Bronchial epithelial cell (primary cell): ENCODE measurements at places on chromosomes 4 and X. TPM values are rescaled to one million over a fixed set of nuclear protein-coding genes. Genes with fewer than 3 reads are reported as not detected.

DNA sequence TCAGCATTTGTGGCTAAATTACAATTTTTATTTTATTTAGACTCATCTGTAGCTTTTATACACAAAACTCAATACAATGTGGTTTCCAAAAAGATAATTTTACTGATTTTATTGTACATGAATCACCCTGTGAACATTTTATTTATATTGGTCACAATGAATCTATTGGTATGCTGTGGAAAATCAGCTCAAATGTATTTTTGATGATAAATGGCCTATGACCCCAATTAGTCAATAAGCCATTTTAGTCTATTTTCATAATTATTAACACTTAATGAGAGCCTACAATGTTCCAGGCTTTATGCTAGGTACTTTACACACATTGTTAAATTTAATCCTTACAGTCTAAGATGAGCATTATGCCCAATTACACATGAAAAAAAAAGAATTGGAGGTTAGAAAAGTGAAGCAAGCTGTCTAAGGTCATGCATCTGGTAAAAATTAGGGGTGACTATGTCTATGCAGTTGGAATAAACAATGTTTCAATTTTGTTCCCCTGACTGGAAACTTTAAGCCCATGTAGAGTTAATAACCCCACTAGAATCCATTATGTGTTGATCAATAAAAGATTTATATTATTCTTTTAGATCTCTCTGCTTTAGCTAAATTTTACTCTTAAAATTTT, 344.7 kb downstream of the PABPC4L start:
- no peak for DNase-seq

DNA sequence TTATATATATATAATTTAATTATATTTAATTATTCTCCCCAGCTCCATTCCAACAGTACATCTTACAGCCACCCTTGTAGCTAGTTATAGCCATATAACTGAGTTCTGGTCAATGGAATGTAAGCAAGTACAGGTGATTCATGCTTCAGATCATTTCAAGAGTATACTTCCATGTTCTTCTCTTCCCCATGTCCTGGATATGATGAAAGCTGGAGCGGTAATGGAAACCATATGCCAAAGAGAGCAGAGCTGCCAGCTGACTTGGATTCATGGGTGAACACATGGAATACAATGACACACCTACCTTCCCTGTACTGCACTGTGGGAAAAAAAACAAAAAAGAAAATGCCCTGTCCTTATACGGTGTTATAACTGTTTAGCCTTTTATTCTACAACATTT, 17.5 kb upstream of the CORIN start:
- no peak for DNase-seq

CDKL2 gene
- total RNA-seq: 0.90 and 1.3 TPM in 2 replicates

GRCh38 chrX:79153348-79153747, 8.9 kb downstream of the GPR174 start:
- DNase-seq: no peak

DNA sequence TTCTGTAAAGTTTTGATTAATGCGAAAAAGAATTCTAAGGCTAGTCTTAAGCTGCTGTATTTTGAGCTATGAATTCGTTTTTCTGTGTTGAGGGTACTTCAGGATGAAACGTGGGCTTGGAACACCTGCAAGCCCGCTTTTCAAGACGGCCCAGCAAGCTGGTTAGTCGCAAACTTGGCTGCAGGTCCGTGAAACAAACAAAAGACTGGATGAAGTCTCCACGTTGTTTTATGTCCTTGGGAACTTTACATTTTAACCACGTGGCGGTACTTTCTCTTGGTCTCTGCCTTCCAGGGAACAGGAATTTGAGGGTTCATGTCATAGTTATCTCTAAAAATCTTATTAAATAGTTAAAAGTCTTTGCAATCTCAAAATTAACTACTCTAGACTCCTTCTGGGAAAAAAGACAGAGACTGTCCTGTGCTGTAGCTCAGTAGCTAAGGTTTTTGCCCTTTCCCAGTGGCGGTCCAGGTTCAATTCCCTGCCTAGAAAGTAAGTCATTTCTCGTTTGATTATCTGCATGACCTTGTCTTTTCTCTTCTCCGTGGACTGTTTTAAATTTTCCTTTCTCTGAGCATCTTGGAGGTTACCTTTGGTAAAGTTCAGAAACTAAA, 21.0 kb downstream of the TENM3 start:
- DNase-seq: no peak

GRCh38 chr4:8325291-8325973, 55.9 kb downstream of the HTRA3 start:
- peak; percentile 37 for DNase-seq

GRCh38 chr4:64014647-64015046, 394.6 kb downstream of the TECRL start:
- DNase-seq: no peak

DNA sequence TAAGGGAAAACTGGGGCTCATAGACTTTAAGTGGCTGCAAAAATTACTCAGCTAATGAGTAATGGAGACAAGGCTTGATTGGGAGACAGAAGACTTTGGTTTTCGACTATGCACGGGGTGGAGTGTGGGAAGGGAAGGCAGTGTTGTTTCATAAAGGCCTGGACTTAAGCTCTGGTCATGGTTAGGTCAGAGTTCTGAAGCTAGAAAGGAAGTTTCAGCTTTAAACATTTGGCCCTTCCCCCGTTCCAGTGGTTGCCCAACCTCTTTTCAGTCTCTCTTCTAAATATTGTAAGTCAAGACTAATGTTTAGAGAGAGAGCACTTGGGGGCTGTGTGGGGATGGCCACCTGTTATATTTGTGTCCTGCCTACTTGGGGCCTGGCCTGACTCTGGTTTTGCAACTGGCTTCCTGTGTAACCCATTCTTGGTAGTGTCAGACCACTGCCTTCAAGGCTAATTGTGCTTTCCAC, 21.0 kb downstream of the MSN start:
- peak; percentile 70 for DNase-seq

DNA sequence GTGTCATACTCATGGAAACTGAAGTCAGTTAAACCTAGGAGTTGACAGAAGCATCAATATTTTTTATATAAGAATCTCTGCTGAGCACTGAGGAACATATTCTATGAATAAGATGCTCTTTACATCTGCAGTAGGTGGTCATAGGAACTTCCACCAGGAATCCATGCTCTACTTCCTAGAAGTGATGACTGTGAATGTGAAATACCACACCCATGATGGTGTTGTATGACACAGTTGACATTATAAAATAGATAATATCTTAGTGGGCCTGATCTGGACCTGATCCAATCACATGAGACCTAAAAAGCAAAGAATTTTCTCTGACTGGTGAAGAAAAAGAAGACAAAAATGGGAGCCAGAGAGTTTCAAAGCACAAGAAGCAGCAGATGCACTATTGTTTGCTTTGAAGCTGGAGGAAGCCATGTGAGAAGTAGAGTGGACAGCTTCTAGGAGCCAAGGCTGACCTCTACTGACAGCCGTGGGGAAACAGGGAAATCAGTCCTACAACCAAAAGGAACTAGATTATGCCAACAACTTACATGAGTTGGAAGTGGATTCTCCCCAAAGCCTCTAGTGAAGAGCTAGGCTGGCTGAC, 68.6 kb upstream of the HS3ST1 start:
- peak; percentile 69 for DNase-seq

TLR6 gene
- total RNA-seq: 0.26 and 0.38 TPM in 2 replicates

DNA sequence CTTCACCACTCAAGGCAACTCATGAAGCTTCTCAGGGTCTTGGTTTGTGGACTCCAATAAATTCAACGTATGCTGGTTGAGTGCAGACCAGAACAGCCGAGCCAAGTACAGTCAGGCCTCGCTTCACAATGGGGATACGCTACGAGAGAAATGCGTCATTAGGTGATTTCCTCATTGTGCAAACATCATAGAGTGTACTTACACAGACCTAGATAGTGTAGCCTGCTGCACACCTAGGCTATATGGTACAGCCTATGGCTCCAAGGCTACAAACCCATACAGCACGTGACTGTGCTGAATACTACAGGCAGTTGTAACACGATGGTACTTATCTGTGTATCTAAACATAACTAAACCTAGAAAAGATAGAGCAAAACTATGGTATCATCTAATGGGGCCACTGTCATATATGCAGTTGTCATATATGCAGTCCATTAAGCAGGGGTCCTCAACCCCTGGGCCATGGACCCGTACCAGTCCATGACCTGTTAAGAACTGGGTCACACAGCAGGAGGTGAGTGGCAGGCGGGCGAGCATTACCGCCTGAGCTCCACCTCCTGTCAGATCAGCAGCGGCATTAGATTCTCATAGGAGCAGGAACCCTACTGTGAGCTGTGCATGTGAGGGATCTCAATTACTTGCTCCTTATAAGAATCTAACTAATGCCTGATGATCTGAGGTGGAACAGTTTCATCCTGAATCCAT, 31.5 kb downstream of the RTL5 start:
- peak; percentile 53 for DNase-seq

COMMD8 gene
- 29.2 and 33.4 TPM in 2 replicates for total RNA-seq

DNA sequence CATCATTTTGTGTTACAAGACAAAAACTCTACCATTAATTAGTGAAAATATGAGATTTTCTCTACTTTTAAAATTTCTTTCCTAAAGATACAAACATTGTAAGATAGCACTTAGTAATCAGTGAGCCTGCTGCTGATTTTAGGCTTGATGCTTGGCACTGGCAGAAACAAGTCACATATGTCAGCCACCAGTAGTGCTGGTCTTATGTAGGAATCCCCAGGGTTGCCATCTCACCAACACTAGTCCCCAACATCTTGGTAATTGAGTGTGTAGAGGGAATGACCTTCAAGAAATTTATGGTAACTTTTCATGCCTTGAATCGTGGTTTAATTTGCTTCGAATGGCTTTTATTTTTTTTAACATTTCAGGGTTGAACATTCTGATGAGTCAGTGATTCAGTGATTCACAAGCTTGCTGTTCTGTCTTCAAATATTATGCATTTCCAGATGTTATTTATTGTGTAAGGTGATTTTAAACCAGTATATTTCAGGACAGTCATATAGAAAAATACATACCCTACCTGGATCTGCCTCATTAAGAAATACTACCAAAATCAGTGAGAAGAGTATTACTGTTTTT, 11.9 kb downstream of the EXOC1 start:
- DNase-seq: peak; percentile 81

DNA sequence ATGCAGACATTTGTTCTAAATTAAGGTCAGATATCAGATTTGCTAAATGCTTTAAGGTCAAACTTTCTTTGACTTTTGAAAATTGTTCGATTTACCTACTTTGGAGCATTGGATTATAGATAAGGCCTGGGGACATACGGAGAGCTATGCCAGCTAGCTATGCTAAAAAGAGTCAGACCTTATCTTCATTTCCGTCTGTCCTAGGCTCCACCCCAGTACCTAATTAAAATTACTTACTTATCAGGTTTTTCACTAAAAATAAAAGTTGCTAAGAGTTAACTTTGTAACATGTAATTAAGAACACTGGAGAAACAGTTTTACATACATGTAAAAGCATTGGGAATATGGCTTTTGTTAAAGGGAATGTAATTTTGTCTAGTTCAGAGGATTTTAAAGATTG, 7.1 kb upstream of the TMEM35A start:
- no peak for DNase-seq

DNA sequence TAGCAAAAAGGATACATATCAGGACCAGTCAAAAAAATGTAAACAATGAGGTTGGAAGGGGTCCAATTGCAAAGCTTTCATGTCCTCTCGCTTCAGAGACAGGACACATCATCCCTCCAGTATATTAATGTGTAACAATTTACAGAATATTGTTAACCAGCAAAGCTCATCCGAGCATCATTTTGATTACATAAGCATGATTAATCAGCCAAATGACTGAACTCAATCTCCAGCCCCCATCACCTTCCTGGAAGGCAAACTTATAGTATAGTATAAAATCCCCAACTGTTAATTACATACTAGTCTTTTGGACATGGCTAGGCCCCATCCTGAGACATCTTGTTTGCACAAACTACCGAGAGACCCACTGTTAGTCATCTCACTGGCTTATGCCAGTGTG, 77.6 kb upstream of the TRAM1L1 start:
- DNase-seq: no peak

- no peak for DNase-seq
Measured at GRCh38 chrX:139222511-139223200, 307.9 kb upstream of the F9 start.

EGF gene
- total RNA-seq: 0.51 and 1.1 TPM in 2 replicates

DNA sequence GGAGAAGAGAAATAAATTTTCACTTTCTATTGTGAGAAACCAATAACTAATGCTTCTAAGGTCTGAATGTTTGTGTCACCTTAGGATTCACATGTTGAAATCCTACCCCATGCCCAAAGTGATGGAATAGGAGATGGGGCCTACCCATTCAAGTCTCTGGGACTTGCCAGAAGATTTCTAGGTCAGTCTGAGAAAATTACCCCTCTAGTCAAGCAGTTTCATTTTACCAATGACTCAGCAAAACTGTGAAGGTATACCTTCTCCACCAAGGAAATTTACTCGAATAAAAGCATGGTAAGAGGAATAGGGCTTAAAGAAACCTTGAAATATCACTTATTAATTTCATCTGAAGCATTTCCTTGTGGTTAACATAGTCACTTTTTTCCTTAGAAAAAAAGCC, 23.5 kb upstream of the PAPSS1 start:
- no peak for DNase-seq

DNA sequence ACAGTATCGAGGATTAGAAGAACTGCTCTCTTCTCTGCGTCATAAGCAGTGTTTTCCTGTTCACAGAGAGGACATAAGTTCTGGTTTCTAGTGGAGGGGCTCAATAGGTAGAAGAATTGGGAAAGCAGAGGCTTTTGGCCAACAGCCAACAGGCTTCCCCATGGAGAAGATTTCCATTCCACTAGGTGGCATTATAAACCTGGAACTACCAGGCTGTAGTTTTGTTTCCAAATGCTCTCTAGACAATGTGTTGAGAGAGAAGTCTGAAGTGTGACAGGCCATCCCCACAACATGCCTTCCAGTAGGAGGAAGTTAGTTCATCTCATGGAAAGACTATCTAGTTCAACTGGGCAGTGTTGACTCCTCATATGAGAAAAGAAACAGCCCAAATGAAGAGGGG, 63.8 kb upstream of the ANXA10 start:
- DNase-seq: peak; percentile 45
